Suppressor macrophage (primary cell): ENCODE measurements at places on chromosomes 16 and 17.
A peak's percentile ranks its signal among the peaks of the same experiment; 100 is the strongest.

GRCh38 chr17:29066606-29067005, 23.7 kb downstream of the PIPOX start:
- peak; percentile 27 for DNase-seq

GRCh38 chr16:11619327-11619851, 32.7 kb upstream of the LITAF start:
- peak; percentile 94 for DNase-seq

DNA sequence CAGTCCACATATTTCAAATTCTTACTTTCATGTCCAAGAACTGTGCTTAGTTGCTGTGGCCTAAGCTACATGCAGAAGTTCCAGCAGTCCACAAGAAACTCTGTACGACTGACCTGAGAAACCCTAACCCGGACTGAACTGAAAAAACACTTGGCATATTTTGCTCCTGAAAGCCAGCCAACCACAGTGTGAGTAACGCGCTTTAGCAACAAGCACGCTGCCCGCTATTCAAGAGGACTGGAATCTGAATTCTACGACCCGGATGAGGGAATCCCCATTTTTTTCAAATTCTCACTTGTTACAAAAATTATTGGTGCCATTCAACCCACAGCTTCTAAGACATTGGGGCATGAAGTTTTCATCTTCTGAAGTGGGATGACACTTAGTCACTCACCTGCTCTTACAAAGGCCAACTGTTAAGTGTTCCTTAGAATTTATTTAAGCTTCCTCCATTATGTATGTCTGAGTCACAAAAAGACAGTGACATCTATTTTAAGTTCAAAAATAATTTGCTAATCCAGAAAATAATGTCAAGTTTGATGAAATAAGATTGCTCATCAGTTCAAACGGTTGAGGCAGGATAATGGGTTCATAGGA, 78.7 kb downstream of the CDYL2 start:
- DNase-seq = no peak

GRCh38 chr16:89621698-89622409, 8.4 kb downstream of the DPEP1 start:
- no peak for DNase-seq

GRCh38 chr16:84864326-84864955, 44.7 kb downstream of the CRISPLD2 start:
- DNase-seq = no peak

- peak; percentile 49 for DNase-seq
Measured at GRCh38 chr17:64260886-64261285, 2.2 kb downstream of the TEX2 start.

GRCh38 chr16:24838554-24839266, 7.1 kb upstream of the SLC5A11 start:
- DNase-seq = peak; percentile 74

- DNase-seq = no peak
Measured at GRCh38 chr17:47275245-47275984, 21.8 kb downstream of the ITGB3 start.

GRCh38 chr16:2990891-2991290, 10.6 kb upstream of the PKMYT1 start:
- DNase-seq = no peak

- peak; percentile 73 for DNase-seq
Measured at GRCh38 chr17:36055921-36056520, 8.1 kb upstream of the CCL18 start.

DNA sequence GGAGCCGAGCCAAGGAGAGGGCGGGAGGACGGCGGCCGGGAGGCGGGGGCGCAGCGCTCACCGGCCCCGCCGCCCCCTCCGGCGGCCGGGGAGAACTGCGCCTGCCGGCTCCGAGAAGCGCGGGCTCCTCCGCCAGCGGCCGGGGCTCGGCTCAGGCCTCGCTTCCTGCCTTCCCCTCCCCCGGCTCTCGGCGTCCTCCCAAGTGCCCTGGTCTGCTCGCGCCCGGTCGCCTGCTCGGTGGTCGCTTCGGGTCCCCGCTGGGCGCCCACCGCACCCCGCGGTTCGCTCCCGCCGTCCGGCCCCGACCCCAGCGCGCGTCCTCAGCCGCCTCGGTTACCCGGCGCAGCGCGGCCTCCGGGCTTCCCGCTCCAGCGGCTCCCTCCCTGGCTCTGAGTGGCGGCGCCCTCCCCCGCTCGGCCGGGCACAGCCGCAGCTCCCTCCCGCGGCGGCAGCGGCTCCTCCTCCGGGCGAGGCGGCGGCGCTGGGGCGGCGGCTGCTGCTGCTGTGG, 313 bp downstream of the UBTF start:
- peak; percentile 83 for DNase-seq
